ENCODE measurements at places on chromosomes 12 and 14.

GRCh38 chr14:52950410-52950897 is 396 bp downstream of the FERMT2 start:
- DNase-seq: peak; percentile 54

GRCh38 chr12:29447285-29447975 is 50.1 kb downstream of the OVCH1 start:
- no peak for DNase-seq

- DNase-seq: no peak
Measured at GRCh38 chr14:92362781-92363235, 39.8 kb downstream of the SLC24A4 start.

DNA sequence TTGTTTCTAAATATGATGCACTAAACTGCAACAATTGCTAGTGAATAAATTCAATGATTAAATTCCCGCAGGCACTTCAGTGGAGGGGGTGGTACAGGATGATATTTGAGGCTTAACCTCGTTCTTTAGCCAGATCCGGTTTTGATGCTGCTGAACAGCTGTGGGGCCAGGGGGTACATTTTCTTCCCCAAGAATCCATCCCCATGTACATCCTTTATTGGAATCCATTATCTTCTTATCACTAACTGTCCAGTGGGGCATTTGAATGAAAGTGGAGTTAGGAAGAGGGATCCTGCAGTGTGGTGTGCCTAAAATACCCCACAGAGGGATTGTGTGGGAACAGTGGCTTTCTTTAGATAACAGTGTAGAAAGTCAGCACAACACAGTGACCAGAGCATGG is 45.2 kb upstream of the OASL start:
- no peak for DNase-seq

DNA sequence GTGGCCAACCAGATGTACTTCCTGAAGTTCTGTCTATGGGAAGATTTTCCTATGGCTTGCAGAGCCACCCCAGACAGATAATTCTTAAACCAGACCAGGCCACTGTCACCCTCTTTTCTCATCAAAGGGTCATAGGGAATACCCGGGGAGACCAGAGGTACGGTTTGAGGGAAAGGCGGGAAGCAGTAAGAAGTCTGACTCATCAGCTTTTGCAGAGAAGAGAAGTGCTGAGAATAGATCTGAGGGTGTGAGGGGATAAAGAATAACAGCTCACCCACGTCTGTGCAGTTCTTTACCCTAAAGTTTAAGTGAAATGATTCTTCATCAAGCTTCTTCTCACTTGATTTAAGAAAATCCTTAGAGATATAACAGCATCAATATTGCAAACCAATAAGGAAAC is 21.3 kb upstream of the POC1B start:
- DNase-seq: no peak

- peak; percentile 21 for DNase-seq
Measured at GRCh38 chr12:91326058-91327027, 143.7 kb upstream of the DCN start.

DNA sequence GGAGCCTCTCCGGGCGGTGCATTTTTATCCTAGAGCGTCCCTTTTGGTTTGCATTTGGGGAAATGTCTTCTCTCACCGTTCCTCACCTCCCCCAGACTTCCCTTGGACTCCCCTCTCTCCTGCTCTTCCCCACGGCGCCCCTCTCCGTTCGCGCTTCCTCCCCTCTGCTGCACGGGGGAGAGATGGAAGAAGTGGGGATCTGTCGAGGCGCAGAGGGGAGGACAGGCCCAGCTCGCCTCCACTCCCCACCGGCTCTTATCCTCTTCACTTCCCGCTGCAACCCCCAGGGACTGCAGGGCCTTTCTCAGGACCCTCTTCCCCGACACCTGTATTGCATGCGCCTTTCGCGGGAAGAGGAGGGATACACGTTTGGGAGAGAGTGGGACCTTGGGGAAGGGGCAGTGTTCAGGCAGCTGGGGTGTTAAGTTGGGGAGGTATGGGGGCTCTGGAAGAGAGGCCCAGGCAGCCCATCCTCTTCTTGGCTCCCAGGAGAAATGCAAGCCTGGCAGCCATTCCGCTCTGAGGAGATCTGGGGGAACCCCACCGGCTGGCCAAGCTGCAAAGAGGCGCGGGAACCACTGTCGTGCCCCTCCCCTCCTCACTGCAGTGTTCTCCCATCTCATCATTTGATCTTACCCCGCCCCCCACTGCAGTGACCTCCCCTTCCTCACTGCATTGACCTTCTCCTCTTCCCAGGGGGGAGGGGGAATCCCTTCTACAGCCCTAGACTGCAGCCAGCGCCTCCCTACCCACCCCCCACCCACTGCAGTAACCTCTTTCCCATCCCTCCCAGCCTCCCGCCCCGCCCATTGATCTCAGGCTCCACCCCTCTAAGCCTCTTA is 788 bp downstream of the ENO2 start:
- DNase-seq: no peak

DNA sequence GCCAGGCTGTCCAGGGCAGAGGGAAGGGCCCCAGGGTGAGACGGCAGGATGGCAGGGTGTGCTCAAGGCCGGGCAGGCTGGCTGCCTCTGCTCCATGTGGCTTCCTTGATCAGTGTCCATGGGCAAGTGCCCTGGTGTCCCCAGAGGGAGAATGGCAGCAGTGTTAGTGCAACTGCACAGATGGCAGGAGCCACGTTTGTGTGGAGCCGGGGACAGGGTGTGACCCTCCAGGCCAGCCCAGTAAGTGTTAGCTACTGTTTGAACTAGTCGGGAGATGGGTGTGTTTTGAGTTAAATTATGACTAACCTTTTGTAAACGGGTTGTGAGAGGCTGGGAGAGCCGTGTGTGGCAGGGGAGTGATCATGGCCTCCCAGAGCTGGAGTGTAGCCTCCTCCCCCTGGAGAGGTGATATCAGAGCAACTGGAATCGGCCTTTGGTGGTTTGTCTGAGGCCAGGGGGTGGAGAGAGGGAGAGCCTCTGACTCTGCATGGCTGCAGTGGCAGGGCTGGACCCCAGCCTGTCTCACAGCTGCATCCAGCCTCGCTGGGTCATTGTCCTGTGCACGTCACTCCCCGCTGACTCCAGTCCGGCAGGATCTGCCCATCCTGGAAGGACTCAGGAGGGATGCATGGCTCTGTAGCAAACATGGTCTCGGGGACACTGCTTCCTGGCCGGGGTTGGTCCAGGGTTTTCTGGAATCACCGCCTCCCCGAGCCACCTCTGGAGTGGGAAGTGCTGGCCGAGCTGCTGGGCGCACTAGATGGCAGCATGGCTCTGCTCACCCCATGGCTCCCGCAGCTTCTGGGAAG is 27.8 kb downstream of the AACS start:
- DNase-seq: no peak

GRCh38 chr12:116687888-116688287 is 50.0 kb downstream of the SPRING1 start:
- DNase-seq: no peak

- no peak for DNase-seq
Measured at GRCh38 chr12:83462419-83462818, 775.7 kb downstream of the TMTC2 start.

GRCh38 chr14:22538671-22539228 is 50.3 kb downstream of the DAD1 start:
- no peak for DNase-seq

DNA sequence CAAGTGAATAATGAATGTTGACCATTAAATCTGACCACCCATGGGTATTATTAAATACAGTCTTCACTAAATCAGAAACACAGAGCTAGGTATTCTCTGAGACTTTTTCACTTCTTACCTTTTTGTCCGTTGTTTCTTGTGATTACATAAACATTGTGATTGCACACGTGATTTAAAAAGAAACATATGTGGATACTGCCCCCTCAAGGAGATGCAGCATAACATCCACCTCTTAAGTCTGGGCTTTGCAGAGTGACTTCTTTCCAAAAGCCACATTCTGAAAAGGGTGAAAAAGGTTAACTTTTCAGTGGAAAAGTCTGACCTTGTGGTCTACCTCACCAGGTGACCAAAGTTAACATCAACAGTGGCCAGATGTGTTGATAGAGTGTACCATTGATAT is 185.5 kb upstream of the FAR2 start:
- DNase-seq: no peak

DNA sequence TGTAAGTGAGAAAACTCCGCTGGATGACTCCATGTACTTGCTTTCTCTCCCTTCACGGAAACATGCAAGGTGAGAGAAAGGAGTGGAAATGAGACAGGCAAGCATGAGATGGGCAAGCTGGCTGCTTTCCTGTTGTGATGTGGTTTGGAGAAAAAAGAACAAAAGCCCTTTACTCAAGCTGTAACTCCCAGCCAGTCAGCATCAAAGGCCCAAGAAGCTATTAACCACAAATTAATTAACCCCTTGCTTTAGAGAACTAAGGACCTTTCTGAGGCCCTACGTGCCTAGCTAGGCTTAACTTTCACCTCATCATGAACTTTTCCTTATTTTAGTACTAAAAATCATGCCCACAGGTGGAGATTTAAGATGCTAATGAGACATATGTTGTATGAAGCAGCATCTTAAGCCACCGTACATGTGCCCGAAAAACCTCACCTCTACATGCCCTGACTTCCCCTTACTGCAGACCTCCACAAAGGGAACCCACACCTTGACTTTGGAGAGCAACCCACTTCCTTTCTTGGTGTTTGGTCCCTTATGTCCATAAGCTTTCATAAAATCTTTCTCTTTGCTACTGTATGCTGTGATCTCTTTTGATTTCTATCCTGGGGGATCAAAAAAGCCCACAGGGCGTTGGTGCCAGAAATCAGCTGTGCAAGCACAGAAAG is 87.0 kb downstream of the GALNT8 start:
- no peak for DNase-seq

GRCh38 chr14:72925815-72926291 is 411 bp upstream of the DCAF4 start:
- DNase-seq: no peak

DNA sequence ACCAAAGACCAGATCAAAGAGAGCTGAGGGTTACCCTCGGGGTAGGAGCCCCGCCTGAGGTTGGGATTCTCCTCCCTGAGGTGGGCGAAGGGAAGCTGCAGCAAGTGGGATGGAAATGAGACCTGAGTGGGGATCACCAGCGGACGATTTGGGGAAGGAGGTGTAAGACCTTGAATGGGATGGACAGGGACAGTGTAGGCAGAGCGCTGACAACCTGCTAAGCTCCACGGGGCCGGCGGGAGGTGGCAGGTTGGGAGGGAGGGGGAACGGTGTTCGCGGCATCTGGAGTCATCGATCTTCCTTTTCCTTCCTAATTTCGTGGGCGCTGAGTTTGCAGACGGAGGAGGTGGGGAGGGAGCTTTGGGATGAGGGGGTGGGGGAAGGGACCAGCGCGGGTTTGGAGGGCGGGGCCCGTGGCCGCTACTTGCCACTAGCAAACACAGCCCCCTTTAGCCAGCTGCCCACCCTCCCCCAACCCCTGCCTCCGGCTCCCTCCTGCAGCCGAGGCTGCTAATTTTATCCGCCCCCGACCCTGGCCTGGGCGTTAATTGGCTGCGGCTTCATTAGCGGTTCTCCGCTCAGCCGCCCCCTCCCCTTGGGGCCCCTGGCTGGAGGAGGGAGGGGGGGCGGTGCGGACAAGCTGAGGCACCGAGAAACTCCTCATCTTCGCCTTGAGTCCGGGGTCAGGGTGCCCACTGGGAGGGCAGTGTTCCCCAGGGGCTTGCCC is 2.8 kb upstream of the SHMT2 start:
- no peak for DNase-seq

DNA sequence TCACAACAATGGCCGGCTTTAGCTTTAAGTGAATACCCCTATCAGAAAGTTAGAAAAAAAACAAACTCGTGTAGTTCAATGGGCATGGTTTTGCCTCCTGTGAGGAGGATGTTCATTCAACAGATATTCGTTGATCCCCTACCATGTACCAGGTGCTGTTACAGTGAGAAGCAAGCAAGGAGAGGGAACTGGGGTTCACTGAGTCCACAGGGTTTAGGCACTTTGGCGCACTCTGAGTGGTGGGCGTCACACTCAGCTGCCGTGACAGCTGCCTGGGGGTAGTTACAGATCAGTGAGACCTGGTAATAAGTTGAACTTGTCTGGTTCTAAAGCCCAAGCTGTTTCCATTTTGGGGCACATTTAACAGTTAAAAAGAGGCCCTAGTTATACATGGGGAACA is 74.2 kb downstream of the PAPOLA start:
- DNase-seq: no peak

All from CD8-positive, alpha-beta T cell (primary cell).